Choroid plexus epithelial cell (primary cell): ENCODE measurements at places on chromosomes 2 and 18.

GRCh38 chr2:36337354-36337753 lies 18.2 kb upstream of the CRIM1 start:
- DNase-seq: no peak

DNA sequence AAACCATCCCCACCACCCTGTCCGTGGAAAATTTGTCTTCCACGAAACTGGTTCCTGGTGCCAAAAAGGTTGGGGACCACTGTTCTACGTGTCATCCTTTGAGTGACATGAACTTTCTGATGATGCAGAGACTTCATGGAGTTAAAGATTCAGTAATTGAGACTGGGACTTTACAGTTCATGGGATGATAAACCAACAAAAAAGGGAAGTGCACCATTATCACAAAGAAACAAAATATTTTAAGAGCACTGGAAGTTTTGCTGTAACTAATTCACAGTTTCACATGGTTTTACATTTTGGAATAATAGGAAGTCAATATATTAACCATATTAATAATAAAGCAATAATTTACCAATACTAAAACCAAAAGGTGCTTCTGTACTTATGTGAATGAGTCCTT lies 126.8 kb downstream of the AQP4 start:
- no peak for DNase-seq

- DNase-seq: no peak
These were observed 25.1 kb upstream of the GPR75 start for GRCh38 chr2:53884883-53885282.

DNA sequence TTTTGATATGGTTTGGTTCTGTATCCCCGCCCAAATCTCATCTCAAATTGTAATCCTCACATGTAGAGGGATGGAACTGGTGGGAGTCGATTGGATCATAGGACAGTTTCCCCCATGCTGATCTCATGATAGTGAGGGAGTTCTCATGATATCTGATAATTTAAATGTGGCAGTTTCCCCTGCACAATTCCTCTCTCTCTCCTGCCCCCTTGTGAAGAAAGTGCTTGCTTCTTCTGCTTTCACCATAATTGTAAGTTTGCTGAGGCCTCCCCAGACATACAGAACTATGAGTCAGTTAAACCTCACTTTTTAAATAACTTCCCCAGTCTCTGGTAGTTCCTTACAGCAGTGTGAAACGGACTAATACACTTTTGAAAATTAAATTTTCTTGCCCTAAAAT lies 12.3 kb upstream of the KCNJ3 start:
- no peak for DNase-seq

- DNase-seq: no peak
These were observed 468.2 kb downstream of the TDRD15 start for GRCh38 chr2:21591926-21592325.

GRCh38 chr18:3468833-3469232 lies 18.9 kb downstream of the TGIF1 start:
- DNase-seq: no peak

DNA sequence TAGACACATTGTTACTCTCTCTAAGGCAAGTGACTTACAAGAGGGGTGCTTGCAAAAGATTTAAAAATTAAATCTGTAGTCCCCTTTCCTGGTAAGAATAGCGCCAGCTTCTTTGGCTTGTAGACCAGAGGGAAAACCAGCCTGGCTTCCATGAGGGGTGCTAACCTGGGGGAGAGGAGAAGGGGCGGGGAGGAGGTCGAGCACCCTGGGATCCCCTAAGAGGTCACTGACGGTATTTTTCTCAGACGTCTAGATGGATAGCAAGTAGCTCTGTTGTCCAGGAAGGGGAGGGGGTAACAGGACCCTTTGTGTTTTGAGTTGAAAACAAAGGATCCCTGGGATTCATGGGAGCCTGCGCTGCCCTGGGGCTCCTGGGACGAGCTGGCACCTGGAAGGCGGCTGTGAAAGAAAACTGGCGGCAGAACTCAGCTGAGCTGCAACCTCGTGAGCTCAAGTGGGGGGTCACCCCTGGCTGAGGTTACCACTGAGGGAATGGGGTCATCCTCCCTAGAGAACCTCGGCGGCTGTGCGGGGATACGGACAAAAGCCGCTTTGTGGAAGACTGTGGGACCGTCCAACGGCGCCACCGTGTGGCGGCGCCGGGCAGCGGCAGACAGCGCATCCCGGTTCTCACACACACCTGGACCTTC lies 37.8 kb upstream of the MRPL19 start:
- DNase-seq: peak; percentile 63

DNA sequence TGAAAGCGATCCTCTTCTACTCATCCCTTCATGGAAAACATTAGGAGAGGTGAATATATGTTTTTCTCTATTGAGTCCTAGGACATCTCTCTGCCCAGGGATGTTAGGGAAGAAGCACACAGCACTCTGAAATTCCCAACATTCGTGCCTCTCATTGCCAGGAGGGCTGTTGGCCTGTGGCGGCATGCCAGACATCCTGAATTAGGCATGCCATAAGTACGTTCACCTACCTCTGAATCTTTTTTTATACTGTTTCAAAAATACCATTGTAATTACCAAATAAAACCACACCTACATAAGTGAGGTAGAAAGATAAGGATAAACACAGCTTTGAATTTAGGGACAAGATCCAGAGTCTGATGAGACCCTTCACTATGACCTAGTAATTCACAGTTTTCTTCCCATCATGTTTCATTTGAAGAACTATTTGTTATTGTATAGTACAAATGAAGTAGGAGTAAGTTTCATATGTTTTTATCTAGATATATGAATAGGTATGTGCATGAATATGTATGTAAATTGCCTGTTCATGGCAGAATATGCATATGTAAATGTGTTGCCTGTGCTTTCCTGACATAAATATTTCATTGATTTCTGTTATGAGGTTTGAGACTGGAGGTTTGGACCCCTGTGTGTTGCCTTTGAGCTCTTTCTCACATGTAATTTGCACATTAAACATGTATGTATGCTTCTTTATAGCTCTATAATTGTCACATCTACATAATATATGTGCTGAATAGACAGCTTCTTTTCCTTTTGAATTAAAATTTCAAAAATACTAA lies 66.6 kb upstream of the STAM2 start:
- no peak for DNase-seq

DNA sequence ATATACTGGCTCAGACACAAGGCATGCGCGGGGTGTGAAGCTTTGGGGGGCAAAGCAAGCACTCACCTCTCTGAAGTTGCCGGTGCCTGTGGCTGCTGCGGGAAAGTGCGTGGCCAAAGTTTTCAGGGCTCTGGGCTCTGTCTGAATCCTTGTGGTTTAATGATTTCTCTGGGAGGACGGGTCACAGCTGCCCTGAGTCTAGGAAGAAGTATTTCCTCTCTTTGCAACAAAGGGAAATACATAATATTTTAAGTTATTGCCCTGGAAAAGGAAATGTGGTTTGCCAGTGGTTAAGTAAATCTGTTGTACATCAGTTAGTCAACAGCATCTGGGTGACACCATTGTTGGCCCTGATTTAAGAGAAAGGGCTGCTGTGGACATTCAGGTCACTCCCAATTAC lies 56.7 kb upstream of the ZDBF2 start:
- peak; percentile 26 for DNase-seq

DNA sequence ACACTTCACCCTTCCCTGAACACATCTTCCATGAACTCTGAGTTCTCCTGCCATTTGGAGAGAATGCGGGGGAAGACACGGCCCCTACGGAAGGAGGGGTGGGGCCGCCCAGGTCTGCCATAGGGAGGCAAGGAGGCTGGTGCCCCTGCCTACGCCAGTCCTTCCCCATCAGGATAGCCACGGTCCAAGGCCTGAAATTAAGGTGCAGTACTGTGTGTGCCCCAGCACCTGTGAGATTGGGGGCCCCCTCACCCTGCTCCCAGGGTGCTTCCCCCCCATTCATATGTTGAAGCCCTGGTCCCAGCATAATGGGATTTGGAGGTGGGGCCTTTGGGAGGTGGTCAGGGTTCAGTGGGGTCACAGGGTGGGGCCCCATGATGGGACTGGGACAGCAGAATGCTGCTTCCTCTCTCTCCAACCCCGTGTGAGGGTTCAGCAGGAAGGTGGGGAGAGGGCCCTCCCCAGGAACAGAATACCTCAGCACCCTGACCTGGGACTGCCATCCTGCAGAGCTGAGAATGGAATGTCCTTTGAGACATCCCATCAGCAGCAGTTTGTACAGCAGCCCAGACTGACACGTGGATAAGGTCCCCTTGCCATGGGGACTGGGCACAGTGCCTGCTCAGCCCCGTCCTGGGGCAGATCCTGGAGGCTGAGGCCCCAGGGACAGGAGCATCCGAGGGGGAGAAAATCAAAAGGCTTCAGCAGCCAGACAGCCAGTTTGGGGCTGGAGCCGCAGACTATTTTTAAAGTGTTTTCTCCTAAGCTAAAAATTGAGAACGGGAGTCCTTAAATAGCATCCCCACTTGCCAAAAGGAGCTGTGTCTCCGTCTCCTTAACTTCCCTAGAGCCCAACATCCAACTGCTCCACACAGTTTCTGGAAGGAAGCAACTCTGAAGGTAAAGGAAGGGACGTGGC lies 105.1 kb downstream of the NDUFA10 start:
- no peak for DNase-seq

- DNase-seq: no peak
These were observed 86.6 kb downstream of the EPHA4 start for GRCh38 chr2:221485503-221485870.

GRCh38 chr2:112835061-112835501 lies 1.5 kb downstream of the IL1B start:
- no peak for DNase-seq

GRCh38 chr2:152564754-152565551 lies 152.3 kb downstream of the PRPF40A start:
- DNase-seq: no peak

DNA sequence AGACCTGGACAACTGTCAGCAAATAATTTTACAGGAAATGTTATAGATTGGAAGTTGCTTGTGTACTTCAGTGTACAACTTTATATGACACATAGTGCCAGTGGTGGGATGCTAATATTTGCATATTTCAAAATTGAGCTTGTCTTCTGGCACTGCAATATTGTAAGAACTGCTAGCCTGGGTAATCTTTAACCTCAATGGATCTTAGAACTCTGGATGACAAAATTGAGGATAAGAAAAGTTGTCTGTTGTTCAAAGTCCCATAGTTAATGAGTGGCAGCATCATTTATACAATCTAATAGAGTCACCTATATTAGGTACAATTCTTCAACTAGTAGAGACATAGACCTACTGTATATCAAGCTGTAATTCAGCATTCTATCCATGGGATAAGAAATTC lies 110.3 kb downstream of the MEIS1 start:
- no peak for DNase-seq

DNA sequence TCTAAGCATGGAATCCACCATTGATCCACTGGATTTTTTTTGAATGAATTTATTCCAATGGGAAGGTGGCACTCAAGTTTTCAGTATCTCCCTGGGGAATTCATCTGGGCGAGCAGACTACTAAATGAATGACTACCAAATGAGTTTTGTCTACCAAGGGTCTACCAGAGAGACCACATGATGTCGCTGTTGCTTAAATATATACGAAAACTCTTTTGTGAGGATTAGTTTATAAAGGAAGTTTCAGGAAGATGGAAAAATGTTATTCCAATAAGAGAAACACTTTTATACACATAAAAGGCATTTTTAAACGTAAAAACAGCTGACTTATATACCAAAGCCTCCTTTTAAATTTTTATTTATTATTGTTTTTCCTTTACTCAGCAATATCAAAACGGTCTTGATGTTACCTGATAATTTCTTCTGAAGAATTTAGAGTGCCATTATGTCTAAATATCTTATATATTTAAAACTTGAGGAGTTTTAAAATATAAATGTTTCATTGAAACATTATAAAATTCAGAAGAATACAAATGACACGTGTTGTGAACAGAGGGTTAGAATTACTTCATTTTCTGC lies 139.7 kb downstream of the HRH4 start:
- DNase-seq: peak; percentile 72

- DNase-seq: no peak
These were observed 84.5 kb downstream of the MSH2 start for GRCh38 chr2:47487498-47487875.
